ENCODE measurements at places on chromosomes 7 and 10.

DNA sequence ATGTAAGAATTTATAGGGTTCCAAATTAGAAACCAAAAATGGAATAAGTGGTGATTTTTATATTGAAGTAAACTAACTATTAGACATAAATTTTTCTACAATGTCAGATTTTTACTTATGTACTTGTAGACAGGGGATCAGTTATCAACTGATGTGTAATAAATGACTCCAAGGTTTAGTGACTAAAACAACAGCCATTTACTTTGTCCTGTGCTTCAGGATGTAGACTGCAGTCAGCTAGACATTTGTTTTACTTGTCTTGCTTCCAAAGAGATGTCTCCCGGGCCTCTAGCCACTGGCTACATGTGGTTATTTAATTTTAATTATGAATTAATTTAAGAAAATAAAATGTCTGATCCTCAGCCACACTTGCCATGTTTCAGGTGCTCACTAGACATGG lies 249.7 kb upstream of the IGFBP3 start:
- no peak for DNase-seq

DNA sequence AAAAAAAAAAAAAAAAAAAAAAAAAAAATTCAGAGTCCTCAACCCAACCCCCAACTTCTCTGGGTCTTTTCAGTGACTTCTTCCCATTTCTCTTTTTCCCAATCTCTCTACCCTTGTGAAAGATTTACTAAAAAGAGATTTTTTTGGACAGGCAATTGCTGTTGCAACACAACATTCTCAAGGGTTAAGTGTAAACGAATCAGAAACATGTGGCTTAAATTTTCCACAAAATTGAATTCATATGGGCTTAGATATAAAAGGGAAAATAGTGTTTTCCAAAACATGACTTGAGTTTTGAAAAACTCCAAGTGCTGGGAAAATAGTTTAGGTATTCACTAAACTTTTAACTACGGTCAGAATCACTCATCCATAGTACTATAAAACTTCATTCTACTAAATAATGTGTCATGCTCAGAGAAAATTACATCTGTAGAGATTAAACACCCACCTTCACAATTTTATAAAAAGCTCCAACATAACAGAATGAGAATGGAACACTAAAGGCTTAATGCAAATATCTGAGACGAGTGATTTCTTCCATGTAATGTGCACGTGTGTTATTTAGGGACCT lies 643.1 kb downstream of the PARD3 start:
- no peak for DNase-seq

DNA sequence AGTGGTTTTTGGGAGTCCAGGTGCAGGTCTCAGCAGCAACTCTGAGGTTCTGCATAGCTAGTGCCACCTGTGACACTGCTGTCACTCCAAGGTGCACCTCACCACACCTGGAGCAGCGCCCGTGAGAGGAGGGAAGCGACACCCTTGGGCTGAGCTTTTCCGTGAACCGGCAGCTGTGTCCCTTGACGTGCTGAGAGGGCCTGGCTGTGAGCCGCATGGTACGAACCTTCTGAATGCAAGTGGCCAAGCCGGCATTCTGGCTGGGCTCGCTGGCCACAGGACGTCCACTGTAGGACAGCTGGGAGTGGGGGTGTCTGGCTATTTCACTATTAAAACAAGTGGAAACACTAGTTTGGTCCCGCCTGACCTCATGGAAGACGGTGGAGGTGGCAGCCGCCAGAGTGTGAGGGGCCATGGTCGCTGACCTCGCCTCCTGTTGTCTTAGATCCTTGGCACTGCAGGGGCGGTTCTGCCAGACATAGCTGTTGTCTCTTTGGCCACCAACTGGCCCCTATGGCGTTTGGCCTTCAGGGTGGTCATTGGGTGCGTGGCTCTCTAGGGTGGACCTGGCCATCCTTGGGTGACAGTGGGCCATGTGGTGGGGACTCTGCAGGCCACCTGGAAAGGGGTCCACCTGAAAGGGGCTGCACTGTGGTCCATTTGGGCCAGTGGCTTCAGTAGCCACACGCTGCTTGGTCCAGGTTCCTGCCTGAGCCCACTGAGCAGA lies 12.9 kb downstream of the INPP5A start:
- DNase-seq = no peak

- no peak for DNase-seq
Measured at GRCh38 chr10:43395571-43396060, 13.4 kb downstream of the HNRNPF start.

GRCh38 chr7:148699024-148699781 lies 500 bp downstream of the CUL1 start:
- no peak for DNase-seq

DNA sequence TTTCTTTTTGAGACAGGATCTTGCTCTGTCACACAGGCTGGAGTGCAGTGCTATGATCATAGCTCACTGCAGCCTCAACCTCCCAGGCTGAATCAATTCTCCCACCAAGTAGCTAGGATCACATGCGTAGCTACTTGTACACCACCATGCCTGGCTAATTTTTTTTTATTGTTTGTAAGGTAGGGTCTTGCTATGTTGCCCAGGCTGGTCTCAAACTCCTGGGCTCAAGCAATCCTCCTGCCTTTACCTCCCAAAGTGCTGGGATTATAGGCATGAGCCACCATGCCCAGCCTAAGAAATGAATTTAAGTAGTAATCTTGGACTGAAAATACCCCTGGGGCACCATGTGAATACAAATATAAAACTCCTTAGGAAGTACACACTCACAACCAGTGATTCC lies 5.8 kb downstream of the NUDT13 start:
- DNase-seq = no peak

GRCh38 chr10:132158823-132159222 lies 27.9 kb upstream of the DPYSL4 start:
- DNase-seq = no peak

- DNase-seq = no peak
Measured at GRCh38 chr10:91294134-91294906, 73.9 kb downstream of the PCGF5 start.

- no peak for DNase-seq
Measured at GRCh38 chr7:105185290-105186010, 171.4 kb downstream of the KMT2E start.
